ENCODE measurements at places on chromosomes 7 and 10.
A peak's percentile ranks its signal among the peaks of the same experiment; 100 is the strongest.

- DNase-seq, result no peak
Measured at GRCh38 chr10:85531706-85532105, 834.9 kb downstream of the GRID1 start.

- DNase-seq, result no peak
Measured at GRCh38 chr10:73997461-73997786, 492 bp upstream of the VCL start.

DNA sequence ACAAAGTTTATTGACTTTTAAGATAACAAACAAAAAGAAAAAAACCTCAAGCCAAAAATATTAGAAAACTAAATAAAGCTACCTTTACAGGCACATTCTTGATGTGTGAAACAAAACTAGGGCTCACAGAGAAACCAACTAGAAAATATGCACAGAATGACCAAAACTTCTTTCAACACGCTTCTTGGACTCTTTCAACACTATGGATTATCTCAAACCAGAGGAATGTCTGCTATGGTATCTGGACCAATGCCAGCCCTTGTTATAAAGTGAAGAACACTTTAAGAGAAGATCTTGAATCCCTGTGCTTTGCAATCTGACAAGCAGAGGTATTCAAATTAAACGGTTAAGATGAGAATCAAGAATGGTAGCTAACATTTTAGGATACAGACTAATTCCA lies 76.6 kb downstream of the DNAJC1 start:
- no peak for DNase-seq

DNA sequence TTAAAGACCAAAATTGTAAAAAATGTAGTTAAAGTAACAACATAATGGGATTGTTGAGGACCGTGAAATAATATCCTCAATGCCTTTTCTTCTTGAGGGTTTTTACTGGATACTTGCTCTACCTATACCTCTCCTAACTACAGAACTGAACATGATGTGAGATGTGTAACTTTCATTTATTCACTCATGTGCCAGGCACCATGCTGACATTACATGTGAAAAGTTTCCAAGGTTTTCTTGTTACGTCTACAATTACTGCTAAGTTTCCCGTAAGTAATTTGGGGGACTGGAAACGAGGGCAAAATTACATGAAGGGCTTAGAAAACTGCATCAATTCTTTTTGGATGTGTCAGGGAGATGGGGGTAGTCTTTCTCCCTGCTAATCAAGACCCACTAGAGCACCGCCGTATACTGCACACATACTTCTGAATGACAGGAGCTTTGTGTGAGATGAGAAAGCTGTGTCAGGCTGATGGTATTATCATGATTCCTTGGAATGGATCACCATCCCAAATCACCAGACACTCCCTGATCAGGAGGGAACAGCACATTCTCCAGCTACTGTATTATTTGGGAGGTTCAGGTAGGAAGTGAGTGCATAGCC lies 41.8 kb downstream of the PTPRZ1 start:
- no peak for DNase-seq

GRCh38 chr10:103082683-103083082 lies 110.4 kb downstream of the NT5C2 start:
- no peak for DNase-seq

DNA sequence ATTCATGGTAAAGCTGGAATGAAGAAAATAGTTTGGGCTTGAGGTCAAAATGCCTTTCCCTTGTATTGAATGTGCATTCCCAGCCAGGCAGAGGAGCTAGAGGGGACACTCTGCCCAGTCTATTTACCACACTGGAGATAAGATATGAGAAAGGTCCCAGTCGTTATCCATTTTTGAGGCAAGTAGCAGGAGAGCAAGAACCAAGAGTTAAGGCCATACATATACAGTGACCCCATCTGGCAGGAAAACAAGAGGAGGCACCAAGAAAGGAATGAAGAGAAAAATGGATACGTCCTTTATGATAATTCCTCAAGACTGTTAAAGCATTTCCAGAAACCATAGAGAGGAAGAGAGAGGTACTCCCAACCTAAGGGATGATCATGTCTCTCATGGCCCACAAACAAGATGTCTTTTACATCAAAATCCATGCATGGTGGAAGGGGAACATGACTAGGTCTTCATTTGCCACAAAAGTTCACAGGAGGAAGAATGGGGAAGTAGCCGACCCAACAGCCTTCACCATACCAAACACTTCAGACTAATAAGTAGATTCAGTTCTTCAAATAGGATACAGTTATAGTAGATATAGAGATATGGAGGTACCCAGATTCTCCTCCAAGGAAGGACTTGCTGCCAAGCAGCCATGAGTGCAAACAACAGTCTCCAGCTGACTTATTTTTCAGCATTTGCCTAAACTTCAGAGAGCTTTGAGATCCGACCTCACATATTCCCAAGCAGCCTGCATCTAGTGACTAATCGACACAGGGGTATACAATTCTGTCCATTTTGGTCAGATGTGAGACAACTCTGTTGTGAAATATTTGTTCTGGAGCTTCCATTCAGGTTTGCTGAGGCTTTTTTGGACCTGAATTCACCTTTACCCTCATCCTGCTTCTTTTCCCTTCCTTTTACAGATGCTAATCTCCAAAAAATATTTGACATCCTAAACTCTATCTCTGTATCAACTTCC lies 61.1 kb upstream of the CCDC71L start:
- no peak for DNase-seq

GRCh38 chr10:114368057-114368391 lies 36.3 kb downstream of the AFAP1L2 start:
- no peak for DNase-seq

GRCh38 chr7:24757353-24758275 lies at the start of gene GSDME:
GSDME (minus strand) TSS chr7:24757464; CDS start chr7:24749774, 7,690 bp downstream.
- DNase-seq, result peak; percentile 57

DNA sequence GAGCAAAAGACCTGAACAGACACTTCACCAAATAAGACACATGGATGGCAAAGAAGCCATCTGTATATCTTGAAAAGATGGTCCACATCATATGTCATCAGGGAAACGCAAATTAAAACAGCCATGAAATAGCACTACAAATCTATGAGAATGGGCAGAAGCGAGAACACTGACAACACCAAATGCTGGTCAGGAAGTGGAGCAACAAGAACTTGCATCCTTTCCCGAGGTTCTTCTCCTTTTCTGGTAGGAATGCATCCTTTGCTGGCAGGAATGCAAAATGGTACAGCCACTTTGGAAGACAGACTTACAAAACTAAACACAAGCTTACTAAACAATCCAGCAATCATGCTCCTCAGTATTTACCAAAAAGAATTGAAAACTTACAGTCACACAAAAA lies 60.0 kb downstream of the PIK3AP1 start:
- DNase-seq, result no peak

GRCh38 chr7:138974675-138975292 lies 6.4 kb downstream of the KIAA1549 start:
- peak; percentile 28 for DNase-seq

DNA sequence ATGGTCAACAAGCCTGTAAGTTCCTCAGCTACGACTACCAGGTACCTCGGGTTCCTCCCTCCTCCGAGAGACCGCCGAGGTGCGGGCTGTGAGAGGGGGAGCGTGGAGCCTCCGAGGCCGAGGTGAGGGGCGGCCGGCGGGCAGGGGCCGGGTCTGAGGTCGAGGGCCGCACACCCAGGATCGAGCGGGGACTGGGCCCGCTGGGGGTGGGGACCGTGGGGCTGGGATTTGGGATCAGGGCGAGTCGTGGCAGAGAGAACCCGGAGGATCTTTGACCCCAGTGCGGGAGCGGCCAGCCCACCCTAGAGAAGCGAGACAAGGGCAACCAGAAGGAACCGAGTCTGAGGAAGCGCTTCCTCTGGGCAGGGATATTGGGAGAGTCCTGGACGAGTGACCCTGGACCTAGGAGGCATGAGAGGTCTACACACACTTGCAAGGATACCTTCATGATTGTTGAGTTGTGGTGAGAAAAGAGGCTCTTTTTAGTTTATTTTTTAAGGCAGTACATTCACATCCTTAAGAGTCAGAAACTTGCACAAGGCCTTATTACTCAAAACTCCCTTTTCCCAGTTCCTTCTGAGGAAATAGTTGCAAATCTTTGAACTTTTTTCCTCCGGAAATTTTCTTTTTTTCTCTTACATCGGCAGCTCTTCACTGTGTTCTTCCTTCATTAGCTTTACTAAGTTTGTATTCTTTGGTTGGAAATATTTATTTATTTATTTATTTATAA lies 395 bp downstream of the ZNF487 start:
- DNase-seq, result no peak

DNA sequence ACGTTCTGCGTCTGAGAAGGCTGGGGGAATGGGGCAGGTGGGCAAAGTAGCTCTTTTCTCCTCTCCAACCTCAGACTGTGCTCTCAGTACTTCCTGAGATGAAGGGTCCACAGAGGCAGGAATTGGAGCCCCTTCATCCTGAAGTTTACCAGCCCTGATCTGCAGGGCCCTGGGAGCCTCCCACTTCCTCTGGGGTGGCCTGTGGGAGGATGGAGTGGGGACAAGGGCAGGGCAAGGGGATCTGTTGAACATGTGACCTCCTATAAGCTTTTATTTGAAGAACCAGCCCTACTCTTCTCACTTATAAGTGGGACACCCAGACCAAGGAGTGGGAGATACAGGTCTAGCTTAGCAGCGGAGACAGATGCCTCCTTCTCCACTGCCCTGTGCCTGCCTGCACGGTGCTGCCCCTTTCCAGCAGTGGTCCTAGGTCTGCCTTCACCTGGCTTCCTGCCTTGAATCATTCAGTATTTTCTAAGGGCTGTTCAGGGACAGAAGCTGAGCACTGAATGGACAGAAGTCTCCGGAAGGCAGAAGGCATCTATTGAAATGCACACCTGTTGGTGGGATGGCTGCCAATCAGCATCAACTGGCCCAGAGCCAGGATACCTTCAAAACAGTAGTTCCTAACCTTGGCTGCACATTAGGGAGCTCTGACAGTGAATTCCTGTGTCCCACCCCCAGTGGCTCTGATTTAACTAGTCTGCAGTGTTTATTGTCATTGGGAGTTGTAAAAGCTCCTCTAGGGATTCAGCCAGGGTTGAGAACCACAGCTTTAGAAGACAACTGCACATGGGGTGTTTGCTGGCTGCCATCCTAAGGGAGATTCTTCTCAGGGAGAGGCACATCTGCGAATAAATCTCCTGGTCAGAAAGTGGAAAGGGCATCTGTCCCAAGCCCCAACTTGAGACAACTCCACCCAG lies 2.7 kb upstream of the ARHGAP22 start:
- peak; percentile 77 for DNase-seq

All from NCI-H345 (cell line).